ENCODE measurements at places on chromosomes 1 and 21. TPM values are rescaled to one million over a fixed set of nuclear protein-coding genes. Genes with fewer than 3 reads are reported as not detected.

DNA sequence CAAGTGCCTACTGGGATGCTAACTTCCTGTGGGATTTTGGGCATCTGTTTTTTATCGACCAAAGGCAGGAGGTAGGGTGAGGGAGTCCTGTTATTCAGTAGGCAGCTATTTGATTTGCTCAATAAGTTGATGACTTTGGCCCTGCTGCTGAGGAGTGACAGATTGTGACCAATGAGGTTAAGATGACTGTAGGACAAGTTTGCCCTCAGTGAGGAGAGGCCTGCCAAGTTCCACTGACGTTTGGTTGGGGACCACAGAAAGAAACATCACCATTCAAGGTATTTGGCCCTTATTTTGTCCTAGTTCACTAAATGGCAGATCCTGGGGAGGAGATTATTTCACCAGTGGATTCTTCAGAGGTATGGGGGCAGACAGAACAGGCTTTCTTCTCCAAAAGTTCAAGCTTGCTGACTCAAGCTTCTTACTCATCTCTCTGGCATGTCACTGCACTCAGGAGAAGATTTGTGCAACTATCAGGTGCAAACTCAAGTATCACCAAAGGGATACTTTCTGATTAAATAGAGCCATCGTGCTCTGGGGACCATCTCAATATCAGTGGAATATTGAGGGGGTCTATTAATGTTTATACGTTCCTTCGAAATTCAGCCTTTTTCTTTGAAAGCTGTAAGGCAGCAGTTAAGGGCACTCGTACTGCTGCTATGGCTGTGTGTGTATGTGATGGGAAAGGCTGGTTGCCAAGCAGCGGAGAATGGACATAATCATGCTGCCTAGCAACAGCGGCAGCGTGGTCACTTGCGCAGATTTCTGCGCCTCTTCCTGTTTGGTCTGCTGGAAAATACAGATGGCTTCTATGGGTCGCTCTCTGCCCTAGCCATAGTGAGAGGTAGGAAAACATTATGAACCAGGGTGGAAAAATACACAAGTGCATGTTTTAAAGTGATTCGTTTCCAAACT lies 78.7 kb downstream of the PBX1 start:
- no peak for DNase-seq

GUCA2A gene
- total RNA-seq, result not detected

DNA sequence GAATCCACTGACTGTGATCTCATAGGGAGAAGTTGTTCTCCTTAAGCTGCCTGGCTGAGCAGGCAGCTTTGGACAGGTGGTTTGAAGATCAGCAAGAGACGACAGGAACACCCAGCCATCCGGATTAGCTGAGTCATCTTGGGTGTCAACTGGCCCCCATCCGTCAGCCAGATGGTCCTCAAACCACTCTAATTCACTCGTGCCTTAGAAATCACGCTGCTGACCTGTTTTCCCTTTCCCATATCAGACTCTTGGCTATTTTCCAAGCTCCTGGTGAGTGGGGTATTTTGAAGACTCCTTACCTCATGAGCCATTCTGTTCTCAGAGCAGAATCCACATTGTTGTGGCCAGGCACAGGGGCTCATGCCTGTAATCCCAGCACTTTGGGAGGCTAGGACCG lies 149.1 kb upstream of the L1TD1 start:
- DNase-seq, result no peak

GRCh38 chr1:156961709-156962108 lies 41.3 kb downstream of the LRRC71 start:
- peak; percentile 23 for DNase-seq

- DNase-seq, result no peak
These were observed 8.7 kb downstream of the NPHP4 start for GRCh38 chr1:5983361-5984103.

- no peak for DNase-seq
These were observed 16.8 kb upstream of the RIPK4 start for GRCh38 chr21:41783476-41784180.

GRCh38 chr1:212138457-212138856 lies 102.9 kb downstream of the DTL start:
- DNase-seq, result no peak

DNA sequence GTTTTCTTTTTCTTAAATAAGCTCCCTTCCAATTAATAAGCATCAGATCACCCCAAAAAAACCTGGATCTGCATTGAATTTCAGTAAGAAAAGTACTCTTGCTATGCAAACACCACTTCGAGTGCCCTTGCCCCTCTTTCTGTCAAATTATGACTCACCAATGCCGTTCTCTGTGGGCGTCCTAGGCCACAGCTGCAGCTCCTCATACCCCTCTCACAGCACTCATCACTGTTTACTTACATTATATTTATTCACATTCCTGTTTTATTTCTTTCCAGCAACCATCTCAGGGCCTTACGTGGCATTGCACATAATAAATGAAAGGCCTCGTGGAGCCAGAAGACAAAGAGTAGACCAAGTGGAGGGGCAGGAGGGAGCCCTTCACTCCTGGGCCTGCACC lies 99.1 kb upstream of the CTTNBP2NL start:
- no peak for DNase-seq

DNA sequence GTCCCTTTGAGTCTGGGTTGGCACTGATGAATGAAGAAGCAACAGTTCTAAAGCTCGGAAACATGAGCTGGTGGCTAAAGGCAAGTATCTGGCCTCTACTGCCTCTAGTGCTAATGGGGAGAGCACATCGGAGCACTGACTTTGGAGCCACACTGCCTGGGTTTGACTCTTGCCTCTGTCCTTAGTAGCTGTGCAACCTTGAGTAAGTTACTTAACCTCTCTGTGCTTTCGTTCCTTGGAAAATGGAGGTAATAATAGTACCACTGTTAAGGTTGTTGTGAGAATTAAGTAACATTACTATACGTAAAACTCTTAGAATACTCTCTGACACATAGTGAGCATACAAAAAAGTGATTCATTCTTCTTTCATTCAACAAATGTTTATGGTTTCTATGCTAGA lies 211.2 kb downstream of the ATG4C start:
- DNase-seq, result no peak

DNA sequence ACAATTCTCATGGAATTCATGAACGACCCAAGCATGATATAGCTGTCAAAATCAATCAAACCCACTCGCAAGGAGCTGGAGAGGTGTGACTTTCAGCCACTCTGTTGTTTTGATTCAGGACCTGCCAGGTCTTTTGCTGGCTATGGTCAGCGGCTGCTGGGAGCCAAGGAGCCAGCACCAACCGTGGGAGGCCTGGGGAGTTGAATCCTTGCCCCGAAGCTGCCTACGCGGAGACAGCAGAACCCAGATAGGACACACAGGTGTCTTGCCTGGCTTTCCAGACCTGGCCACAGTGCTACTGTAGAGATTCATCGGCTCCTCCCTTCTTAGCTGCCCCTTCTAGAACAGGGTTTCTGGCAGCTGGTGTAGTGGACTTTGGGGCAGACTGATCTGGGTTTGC lies 42.7 kb downstream of the ZSCAN20 start:
- no peak for DNase-seq

GPR37L1 gene
- total RNA-seq, result not detected

RIPPLY3 gene
- total RNA-seq, result not detected

GRCh38 chr1:163265547-163265946 lies 56.2 kb upstream of the NUF2 start:
- DNase-seq, result no peak

P3H1 gene
- total RNA-seq, result 46.1 TPM

LMX1A gene
- not detected for total RNA-seq

- DNase-seq, result no peak
These were observed 383.6 kb downstream of the PLA2G4A start for GRCh38 chr1:187212377-187212776.

DNA sequence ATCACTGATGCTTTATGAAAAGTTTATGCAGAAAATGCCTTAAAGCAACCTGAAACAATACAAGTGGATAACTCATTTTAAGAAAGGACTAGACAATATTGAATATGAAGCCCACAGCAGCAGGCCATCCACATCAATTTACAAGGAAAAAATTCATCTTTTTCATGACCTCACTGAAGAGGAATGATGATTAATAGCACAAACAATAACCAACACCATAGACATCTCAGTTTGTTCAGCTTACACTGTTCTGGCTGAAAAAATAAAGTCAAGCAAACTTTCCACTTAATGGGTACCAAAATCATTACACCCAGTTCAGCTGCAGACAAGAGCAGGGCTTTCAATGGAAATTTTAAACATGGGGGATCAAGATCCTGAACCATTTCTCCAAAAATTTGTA lies 380.6 kb upstream of the NEGR1 start:
- DNase-seq, result no peak

- DNase-seq, result no peak
These were observed 154.7 kb downstream of the PGBD5 start for GRCh38 chr1:230271300-230272035.

GRCh38 chr1:2917284-2917683 lies 104.0 kb upstream of the ACTRT2 start:
- DNase-seq, result no peak

CFH gene
- total RNA-seq, result not detected

PLPPR5 gene
- not detected for total RNA-seq

- DNase-seq, result no peak
These were observed 28.6 kb downstream of the PUM1 start for GRCh38 chr1:31036749-31037500.

GRCh38 chr1:208475951-208476845 lies 232.0 kb upstream of the PLXNA2 start:
- DNase-seq, result no peak

DNA sequence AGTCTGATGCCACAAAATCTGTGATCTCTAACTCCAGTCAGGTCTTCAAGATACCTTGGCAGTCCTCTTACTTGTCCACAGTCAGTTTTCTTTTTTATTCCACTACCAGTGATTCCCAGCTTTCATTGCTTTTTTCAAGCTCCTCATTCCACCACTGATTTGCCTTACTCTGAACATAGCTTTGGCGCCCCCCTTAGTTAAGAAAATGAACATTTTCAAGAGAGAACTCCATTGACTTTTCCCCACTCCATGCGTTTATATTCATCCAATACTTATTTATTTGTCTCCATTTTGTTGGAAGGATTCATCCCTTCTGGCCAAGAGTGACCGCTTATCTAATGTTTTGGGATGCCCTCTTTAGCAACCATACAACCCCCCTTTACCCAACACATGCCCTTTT lies 33.9 kb upstream of the IPO9 start:
- no peak for DNase-seq

GRCh38 chr1:13543451-13544220 lies 29.8 kb upstream of the LRRC38 start:
- no peak for DNase-seq

CAMK1G gene
- not detected for total RNA-seq

MRPL55 gene
- 38.9 TPM for total RNA-seq

COL16A1 gene
- total RNA-seq, result not detected

GCSAML gene
- not detected for total RNA-seq

DNA sequence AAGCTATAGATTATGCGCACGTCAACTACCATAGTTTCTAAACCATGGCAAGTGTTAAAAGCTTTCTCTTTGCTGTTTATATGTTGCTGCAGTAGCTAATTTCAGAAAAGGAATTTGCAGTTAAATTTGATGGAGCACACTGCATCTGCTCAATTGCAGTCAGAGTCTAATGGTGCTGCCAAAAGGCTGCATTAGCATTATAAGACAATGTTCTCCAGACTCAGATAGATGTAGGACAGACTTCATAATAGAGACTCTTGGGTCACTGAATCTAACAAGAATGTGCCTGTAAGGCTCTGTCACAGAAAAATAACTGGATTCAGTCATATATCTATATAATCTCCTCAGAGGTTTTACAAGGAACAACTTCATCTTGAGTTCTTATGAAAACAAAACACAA lies 198.3 kb downstream of the OLFM3 start:
- no peak for DNase-seq

DNA sequence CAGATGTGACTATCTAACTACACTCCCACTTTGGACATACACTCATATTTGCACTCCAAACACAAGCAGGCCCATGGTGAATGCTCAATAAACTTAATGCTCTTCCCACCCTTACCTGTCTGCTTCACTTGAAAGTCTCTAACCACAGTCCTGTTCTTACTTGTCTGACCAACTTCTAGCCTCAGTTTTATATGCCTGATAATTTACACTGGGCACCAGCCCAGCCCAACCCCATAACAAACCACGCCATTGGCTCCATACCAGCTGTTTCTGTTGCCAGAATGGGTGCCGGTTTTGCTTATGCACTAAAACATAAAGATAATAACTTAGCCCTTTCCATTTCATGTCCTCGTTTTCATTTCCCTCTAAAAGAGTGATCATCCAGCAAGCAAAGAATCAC lies 395.4 kb downstream of the NTNG1 start:
- DNase-seq, result no peak

DNA sequence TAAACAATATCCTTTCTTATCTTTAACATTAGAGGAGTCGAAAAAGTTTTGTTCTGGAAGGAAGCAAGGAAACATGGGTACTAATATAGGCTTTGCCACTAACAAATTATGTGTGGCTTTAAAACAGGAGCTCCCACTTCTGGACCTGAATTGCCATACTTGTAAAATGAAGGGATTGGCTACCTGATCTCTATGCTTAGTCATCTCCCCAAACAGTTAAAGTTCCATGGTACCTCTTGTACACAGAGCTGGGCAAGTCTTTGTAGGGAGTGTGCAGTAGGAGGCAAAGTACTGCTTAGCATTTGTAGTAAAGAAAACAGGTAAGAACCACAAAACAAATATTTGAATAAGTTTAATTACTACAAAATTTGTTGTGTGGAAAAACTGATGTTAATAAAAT lies 81.3 kb downstream of the MAST2 start:
- DNase-seq, result no peak

DNA sequence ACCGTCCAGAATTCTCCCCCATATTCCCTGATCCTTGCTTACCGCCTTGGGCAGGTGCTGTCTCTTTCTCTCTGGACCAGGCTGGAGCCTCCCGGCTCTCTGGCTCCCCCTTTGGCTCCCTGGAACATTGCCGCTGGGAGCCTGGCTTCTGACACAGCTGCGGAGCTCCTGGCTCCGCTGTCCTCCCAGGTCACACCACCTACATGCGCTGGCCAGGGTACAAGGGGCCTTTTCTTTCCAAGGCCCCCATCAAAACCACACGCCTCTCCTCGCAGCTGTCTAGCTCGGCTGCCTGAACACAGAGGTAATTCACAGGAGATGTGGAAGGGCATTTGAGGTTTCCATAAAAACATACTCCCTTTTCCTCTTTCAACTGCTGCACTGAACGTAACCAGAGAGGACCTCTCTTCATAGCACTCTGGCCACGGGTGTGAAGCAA lies 7.5 kb upstream of the ZNF648 start:
- DNase-seq, result no peak

GRCh38 chr1:90851711-90852050 lies 134.6 kb upstream of the BARHL2 start:
- DNase-seq, result no peak
